Activated T-helper 1 cell treated with anti-CD3 and anti-CD28 coated beads, Interleukin-2, amount 50 U/mL, for 16 hours (primary cell): ENCODE measurements at places on chromosomes 6 and 20.

GRCh38 chr6:52390361-52390727 lies 28.4 kb downstream of the PAQR8 start:
- no peak for DNase-seq

- peak; percentile 23 for DNase-seq
Observed at GRCh38 chr20:57432862-57433491, 41.8 kb downstream of the RBM38 start.

- no peak for DNase-seq
Observed at GRCh38 chr6:144723431-144723830, 438.3 kb downstream of the UTRN start.

DNA sequence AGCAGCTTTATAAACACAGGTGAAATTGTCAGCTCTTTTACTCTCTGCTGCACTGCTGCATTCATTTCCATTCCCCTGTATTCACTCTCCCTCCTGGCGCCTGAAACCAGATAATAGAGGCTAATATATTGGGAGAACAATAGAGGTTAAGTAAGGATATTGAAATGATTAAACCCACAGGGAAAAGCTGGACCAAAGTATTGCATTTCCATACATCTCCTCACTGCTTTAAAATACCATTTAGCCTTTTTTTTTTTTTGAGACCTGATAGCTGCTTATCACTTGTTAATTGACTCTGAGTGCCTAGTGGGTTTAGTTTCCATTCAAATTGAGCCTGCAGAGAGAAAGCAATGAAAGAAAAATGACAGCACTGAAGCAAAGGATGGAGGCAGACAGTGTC lies 540.5 kb upstream of the IMPG1 start:
- no peak for DNase-seq

GRCh38 chr6:72272958-72273357 lies 348.9 kb upstream of the KCNQ5 start:
- no peak for DNase-seq

GRCh38 chr6:35771343-35771627 lies 5.1 kb upstream of the CLPSL2 start:
- DNase-seq: no peak
